ENCODE measurements at places on chromosomes 11 and 22.

GRCh38 chr11:12864316-12865156 is 144.6 kb upstream of the RASSF10 start:
- no peak for DNase-seq

DNA sequence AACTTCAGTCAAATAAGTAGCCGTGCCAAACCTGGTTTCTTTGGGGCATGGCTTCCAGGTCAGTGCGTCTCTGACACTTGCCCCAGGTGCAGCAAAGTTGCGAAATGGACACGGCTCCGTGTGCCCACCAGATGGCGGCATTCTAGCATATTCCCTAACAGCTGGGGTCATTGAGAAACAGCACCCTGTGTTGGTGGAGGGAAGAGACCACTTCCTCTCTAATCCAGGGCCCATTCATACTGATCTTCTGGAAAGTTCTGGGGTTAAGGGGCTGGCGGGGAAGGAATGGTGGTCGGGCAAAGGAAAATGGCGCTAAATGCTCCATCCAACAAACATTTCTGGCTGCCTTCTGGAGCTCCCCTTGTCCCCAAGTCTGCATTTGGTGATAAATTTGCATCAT is 141.2 kb upstream of the TIMP3 start:
- DNase-seq = peak; percentile 22

- DNase-seq = no peak
Measured at GRCh38 chr11:120774591-120775386, 249.1 kb upstream of the TBCEL start.

DNA sequence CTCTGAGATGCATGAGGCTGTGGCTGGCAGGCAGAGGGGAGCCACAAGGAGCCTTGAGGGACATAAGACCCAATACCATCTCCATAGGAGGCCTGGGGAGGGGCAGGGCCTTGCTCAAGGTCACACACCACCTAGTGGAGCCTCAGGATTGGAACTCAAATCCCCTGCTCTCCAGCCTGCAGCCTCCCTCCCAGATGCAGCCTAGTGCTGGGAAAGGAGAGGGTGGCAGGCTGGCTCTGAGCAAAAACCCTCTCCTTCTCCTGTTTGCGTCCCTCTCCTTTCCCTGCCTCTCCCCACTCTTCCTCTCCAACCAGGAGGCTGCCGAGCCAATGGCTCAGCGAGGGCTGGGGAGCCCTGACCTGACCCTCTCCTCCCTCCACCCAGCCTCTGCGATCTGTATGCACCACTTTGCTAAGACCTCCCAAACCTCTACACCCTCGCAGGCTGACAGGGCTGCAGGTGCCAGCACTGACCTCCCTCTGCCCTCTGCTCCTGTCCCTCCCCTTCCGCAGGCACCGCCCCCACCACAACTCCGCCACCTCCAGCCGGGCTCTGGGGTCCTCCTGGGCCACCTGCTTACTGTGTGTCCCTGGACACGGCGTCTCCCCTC is 14.7 kb downstream of the IGLL1 start:
- DNase-seq = no peak

DNA sequence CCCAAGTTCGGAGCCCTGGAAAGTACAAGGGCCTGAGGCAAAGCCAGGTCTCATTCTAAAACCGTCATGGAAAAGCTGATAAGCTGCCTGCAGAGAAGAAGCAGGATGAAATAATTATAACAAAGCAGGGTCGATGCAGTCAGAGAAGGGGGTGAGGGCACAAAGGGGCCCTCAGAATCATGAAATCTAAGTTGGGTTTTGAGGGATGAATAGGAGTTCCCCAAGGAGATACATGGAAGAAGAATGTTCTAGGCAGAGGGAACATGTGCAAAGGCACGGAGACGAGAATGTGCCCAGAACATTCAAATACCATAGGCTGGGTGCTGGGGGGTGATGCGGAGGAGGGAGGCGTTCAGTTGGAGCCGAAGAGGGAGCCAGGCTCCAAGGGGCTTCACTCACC is 25.0 kb downstream of the IGLL1 start:
- no peak for DNase-seq

- no peak for DNase-seq
Measured at GRCh38 chr11:9753021-9753420, 89.1 kb downstream of the SWAP70 start.

- DNase-seq = no peak
Measured at GRCh38 chr11:35501776-35502175, 23.6 kb downstream of the PAMR1 start.

Data from effector CD4-positive, alpha-beta T cell (primary cell).